ENCODE measurements at places on chromosomes 7 and 10. TPM values are rescaled to one million over a fixed set of nuclear protein-coding genes. Genes with fewer than 3 reads are reported as not detected.

Gene LEP
- 0.34 TPM for polyA plus RNA-seq

Gene OGDHL
- polyA plus RNA-seq, result 41.4 TPM

Gene ETV1
- polyA plus RNA-seq, result 37.3 TPM

Gene FAM25C
- not detected for polyA plus RNA-seq

Gene CHAT
- not detected for polyA plus RNA-seq

Gene MMP21
- polyA plus RNA-seq, result 0.29 TPM

Gene NACAD
- polyA plus RNA-seq, result 6.9 TPM

Gene SFTPA1
- not detected for polyA plus RNA-seq

Gene SRRM3
- 1.1 TPM for polyA plus RNA-seq

Gene PRPS1L1
- not detected for polyA plus RNA-seq

Gene CALHM1
- 0.07 TPM for polyA plus RNA-seq

Gene PYROXD2
- 15.1 TPM for polyA plus RNA-seq

Gene FAM131B
- polyA plus RNA-seq, result 2.6 TPM

Gene GDF10
- polyA plus RNA-seq, result 1.4 TPM

Gene FFAR4
- not detected for polyA plus RNA-seq

Gene LZTS2
- 49.9 TPM for polyA plus RNA-seq

Gene PTPRN2
- polyA plus RNA-seq, result 7.9 TPM

Gene DNAH11
- 2.2 TPM for polyA plus RNA-seq

Gene FKBP6
- polyA plus RNA-seq, result 0.26 TPM

Gene PKD1L1
- 0.25 TPM for polyA plus RNA-seq

Gene FGF8
- polyA plus RNA-seq, result 7.3 TPM

Gene DYNC1I1
- polyA plus RNA-seq, result 0.51 TPM

Gene LBX1
- polyA plus RNA-seq, result not detected

Gene TMEM120A
- 63.5 TPM for polyA plus RNA-seq

Gene NPC1L1
- 2.5 TPM for polyA plus RNA-seq

Gene CD36
- polyA plus RNA-seq, result 34.3 TPM

Gene CNPY1
- not detected for polyA plus RNA-seq

Gene PDZD7
- polyA plus RNA-seq, result 1.2 TPM

Gene CPA5
- 0.22 TPM for polyA plus RNA-seq

Gene NAT16
- not detected for polyA plus RNA-seq

Gene ITPRID1
- polyA plus RNA-seq, result not detected

Gene FRA10AC1
- 26.8 TPM for polyA plus RNA-seq

Gene OLAH
- 0.83 TPM for polyA plus RNA-seq

Gene KLF6
- 58.0 TPM for polyA plus RNA-seq

Gene AMPH
- polyA plus RNA-seq, result 16.4 TPM

Gene SRPK2
- 51.0 TPM for polyA plus RNA-seq

Gene MEOX2
- polyA plus RNA-seq, result 2.1 TPM

Gene MYOF
- polyA plus RNA-seq, result 29.1 TPM
